ENCODE measurements at places on chromosomes 7 and 10.

DNA sequence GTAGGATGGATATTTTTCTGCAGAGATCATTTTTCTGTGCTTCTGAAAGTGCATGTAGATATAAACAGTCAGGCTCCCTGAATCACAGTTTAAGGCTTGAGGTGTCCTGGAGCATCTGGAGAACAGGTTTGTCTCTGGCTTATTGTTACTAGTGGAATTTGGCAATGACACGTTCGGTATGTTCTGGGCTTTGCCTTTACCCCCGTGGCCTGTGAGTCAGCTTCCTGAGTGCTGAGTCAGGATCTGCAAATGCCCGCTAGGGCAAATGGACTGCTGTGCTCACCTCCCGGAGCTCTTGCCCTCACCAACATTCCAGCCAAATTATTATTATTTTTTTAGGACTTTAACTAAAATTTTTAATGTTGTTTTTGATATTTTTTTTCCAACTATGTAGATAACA, 192.5 kb upstream of the PRSS1 start:
- DNase-seq, result peak; percentile 17

- no peak for DNase-seq
Measured at GRCh38 chr7:24441314-24442027, 131.8 kb upstream of the PALS2 start.

- no peak for DNase-seq
Measured at GRCh38 chr10:114431414-114432135, 27.3 kb upstream of the AFAP1L2 start.

- no peak for DNase-seq
Measured at GRCh38 chr10:67077376-67077775, 151.5 kb downstream of the LRRTM3 start.

GRCh38 chr7:40436710-40437109, 301.9 kb downstream of the SUGCT start:
- DNase-seq, result no peak

DNA sequence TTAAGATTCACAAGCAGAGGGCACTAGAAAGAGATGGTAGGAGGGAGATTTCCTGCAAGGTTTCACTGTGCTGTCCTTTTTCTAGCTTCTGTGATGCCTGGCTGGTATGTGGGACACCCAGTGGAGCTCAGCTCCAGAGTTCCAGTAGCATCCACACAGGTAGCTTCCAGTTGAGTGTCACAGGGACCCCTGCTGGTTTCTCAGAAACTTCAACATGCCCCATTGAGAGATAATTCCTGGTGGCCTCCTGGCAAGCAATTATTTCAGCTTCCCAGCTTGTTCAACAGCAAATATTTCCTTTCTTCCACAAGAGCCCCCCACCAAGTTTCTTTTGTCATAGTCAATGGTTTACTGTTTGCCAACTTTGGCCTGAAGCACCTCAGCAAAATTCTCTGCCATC, 858.7 kb downstream of the REEP3 start:
- DNase-seq, result no peak

DNA sequence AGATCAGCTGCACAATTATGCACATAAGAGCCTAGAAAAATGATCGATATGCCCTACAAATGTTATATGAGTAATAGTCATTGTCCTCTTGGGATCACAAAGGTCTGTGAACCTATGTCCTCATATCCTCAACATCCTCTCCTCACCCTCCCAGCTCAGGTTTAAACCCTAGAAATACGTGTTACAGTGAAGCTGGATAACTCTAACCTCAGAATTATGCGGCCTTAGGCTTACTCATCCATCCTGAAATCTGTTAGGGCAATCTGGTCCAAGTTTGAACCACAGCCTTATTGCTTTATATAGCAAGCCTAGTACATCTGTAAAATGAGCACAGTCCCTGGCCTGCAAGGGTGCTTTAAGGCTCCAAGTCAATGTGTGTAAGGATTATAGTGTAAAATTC, 84.2 kb upstream of the FRMD4A start:
- no peak for DNase-seq

DNA sequence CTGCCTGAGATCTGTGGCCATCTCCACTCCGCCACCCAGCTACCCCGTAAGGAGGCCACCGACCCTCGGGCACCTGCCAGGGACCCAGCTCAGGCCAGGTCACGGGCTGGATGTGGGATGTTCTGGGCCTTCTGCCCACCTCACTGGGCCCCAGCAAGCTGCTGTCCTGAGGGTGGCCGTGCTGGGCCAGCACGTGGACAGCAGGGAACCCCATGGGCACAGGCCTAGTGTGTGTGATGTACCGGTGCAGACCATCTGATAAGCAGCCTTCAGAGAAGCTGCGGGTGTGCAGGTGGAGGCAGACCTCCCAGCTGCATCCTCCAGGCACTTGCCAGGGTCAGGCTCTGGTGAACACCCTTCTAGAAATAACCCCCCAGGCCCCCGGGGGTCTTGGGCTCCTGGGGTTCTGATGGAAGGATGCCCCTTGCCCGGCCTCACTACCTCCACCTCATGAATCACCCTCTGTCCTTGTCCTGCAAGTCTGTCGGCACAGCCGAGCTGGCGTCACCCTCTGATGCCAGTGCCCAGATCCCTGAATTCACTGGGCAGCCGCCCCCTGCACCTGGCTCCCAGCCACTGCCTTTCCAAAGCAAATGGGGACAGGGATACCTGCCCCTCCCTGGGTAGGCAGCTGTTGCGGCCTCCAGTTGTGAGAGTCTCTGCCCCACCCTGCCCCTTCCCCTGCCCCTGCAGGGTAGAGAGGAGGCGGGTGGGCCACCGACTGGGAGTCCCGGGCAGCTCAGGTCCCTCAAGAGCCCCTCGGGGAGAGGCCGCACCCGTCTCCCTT, 139.8 kb downstream of the FAM53B start:
- no peak for DNase-seq

DNA sequence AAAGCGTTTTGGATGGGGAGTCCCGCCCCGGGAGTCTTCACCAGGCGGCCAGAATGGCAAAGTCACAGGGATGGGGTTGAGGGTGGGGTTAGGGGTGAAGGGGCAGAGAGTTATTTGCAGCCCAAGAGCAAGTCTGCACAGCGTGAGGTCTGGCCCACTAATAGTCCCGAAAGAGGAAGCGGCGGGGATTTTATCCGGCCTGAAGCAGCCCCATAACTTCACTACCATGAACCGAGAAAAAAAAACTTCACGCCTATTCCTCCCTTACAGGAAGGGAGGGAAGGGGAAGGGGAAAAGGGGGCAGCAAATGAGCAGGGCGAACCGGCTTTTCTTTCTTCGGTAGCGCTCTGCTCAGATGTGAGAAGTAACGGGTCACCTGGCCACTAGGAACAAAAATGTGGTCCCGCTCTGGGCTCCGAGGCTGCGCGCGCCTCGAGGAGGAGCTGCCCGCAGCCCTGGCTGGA, 712 bp downstream of the ITPRIP start:
- peak; percentile 40 for DNase-seq

GRCh38 chr7:24133691-24134090, 150.3 kb upstream of the NPY start:
- no peak for DNase-seq

GRCh38 chr7:27242555-27243339, at the start of gene EVX1:
Gene EVX1, plus strand, starts transcription at chr7:27242802. Its CDS starts 229 bp downstream, at chr7:27243031.
- DNase-seq, result no peak

DNA sequence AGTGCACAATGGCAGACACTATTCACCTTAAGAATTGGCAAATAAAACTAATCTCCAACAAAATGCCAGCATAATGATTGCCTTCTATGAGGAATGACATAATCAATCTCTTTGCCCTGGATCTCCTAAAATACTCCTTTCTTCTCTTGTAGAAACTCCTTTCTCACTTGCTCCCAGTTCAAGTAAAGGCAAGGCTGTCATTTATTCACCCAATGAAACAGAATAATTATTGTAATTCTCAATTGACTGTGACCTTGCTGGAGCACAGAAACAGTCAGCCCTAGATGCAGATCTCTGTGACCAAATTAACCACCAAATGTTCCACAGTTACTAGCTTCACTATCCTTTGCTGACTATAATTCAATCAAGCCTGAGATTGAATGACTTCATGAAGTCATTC, 99.3 kb downstream of the SEMA3C start:
- no peak for DNase-seq

DNA sequence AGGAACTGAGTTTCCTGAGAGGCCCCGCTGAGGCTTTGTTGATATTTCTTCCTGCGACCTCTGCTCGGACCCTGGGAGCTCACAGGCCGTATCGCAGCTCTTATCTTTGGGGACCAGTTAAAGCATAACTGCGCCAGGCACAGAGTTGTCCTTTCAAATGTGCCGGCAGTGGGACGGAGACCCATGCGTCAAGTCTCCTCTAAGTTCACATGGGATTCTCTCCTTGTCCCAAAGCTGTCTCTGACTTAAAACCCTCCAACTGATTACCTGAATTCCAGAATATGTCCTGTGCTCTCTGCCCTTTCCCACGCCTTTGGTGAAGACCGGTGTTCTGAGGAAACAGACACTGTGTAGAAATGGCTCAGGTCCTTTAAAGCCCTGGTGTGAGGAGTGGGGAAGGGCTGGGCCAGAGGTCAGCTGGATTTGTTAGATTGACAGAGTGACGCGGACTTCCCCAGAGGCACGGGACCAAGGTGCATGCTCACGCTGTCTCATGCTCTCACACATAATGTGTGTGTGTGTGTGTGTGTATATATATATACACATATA, 169.8 kb downstream of the EGFR start:
- DNase-seq, result no peak

GRCh38 chr7:2633538-2634266, 1.9 kb downstream of the TTYH3 start:
- DNase-seq, result peak; percentile 57

GRCh38 chr10:117092386-117092785, 45.7 kb downstream of the VAX1 start:
- no peak for DNase-seq

DNA sequence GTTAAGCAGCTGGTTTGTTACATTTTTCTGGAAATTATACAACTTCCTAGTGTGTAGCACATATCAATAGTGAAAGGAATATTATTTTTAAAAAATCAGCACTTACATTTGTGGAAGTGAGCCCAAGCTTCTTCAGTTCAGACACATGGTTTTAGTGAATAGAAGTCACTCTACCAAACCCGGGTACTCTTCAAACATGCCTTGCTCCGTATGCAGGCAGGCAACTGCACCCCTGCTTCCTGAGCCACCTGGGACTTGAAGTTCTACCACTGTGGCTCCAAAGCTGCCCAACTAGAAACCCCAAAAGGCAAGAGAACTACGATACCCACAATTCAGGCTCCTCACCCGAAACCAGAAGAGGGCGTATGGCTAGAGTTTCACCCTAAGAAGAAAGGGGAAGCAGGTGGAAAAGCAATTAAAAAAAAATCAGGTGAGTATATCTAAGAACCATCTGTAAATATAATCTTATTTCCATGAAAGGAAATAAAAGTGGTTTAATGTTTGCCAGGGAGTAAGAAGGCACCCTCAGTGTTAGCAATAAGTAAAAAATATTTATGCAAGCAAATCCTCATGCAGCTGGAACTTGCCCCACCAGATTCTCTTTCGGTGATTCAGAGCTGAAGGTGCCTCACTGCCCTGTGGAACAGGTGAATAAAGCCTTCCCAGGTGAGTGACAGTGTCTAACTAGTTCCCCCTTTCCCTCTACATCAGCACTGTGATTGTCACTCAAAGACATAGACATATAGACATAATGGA, at the start of gene MACC1:
Gene MACC1 (minus strand): TSS at position 192 of the 756 bp plus-strand sequence. CDS start 55,522 bp downstream, outside the sequence.
- no peak for DNase-seq

GRCh38 chr7:107803009-107803610, at the start of gene SLC26A3:
Gene SLC26A3, minus strand, starts transcription at chr7:107803223. Its CDS starts 8,714 bp downstream, at chr7:107794509.
- DNase-seq, result no peak

GRCh38 chr10:82440775-82441174, 565.8 kb downstream of the NRG3 start:
- no peak for DNase-seq

DNA sequence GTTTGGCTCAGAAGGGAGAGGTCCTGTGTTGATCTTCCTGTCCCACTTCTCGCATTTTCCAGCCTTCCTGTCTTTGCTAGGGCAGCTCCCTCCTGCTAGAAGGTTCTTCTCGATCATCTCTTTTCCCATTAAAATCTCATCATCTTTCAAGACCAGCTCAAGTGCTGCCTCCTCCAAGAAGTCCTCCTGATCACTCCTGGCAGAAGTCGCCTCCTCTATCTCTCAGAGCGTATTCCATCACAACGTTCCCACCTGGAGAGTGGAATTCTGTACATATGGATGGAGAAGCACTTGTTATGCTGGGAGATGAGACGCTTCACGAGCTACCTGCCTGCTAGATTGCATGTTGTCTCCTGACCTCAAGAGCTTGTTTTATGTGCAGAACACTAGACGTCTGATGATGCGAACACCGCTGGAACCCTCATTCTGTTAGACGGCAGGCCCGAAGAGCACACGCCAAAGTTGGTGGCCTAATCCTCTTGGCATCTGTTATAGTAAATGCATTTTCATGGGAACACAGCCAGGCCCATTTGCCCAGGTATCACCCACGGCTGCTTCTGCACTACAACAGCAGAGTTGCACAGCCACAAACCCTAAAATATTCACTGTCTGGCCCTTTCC, 68.0 kb upstream of the INSIG1 start:
- no peak for DNase-seq

- DNase-seq, result no peak
Measured at GRCh38 chr10:66365686-66366085, 560.1 kb upstream of the LRRTM3 start.

GRCh38 chr7:95601316-95601715, 5.0 kb upstream of the PDK4 start:
- no peak for DNase-seq

DNA sequence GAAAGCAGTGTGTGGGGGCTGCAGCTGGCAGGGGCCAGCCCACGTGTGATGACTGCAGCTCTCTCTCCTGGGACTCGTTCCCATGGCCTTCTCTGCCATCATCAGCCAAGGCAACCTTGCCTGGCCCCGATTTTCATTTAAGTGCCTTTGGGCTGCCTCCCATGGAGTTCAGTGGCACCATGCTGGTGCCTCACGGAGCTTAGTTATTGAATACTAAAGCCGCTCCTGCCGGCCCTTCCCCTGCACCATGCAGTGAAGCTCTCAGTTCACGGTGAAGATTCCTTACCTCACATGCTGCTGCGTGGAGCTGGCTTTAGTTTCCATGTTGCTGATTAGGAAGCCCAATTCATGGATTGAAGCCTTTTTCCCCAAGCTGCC, 141.5 kb upstream of the EEPD1 start:
- no peak for DNase-seq

DNA sequence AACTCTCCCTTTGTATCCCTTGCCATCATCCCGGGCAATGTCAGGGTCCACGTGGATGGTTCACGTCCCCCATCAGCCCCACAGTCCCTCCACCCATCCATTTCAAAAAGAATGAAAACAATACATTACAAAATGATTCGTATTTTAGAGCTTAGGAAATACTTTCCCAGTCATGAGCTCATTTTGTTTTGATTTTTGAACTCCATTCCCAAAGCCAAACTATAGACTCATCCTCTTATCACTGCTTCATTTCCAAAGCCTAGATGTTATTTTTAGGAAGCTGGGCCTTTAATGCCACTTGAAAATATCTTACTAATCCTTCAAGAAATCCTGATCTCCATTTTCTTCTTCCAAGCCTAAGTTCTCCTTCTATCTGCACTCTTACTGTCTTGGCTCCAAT, 72.1 kb downstream of the WNT2 start:
- no peak for DNase-seq

GRCh38 chr7:129853661-129854268, 99.0 kb downstream of the UBE2H start:
- DNase-seq, result no peak

GRCh38 chr7:148180075-148180474, 410.5 kb upstream of the C7orf33 start:
- DNase-seq, result no peak

All from bone marrow (tissue), 2 donors.